ENCODE measurements at places on chromosomes 2 and 18.

- peak; percentile 16 for DNase-seq
Measured at GRCh38 chr2:74373221-74373676, 6.9 kb downstream of the DCTN1 start.

- DNase-seq = no peak
Measured at GRCh38 chr2:28318023-28318422, 74.6 kb upstream of the FOSL2 start.

DNA sequence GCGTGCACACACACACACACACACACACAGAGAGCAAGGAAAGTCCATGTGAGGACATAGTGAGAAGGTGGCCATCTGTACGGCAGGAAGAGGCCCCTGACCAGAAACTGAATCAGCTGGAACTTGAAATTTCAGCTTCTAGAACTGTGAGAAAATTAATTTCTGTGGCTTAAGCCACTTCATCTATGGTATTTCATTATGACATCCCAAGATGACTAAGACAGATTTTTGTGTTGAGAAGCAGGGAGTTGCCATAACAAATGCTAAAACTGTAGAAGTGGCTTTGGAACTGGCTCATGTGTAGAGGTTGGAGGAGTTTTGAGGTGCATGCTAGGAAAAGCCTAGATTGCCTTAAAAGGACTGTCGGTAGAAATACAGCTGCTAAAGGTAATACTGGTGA, 63.4 kb upstream of the ZBTB7C start:
- DNase-seq = peak; percentile 66

DNA sequence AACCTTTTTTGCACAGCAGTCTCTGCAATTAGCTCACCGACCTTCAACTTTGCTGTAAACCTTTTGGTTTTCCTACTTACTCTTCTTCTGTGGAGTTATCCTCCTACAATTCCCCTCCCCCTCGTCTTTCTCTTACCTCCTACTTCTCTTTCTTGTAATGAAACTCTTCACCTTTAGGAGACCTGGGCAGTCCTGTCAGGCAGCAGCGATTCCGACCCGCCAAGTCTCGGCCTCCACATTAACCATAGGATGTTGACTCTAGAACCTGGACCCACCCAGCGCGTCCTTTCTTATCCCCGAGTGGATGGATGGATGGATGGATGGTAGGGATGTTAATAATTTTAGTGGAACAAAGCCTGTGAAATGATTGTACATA, 8.3 kb downstream of the TBR1 start:
- no peak for DNase-seq

GRCh38 chr2:95063086-95063958, 37.8 kb downstream of the MAL start:
- no peak for DNase-seq

- no peak for DNase-seq
Measured at GRCh38 chr2:30232801-30233130, 1.4 kb downstream of the LBH start.

GRCh38 chr2:184599054-184599871, 934 bp downstream of the ZNF804A start:
- DNase-seq = peak; percentile 31

DNA sequence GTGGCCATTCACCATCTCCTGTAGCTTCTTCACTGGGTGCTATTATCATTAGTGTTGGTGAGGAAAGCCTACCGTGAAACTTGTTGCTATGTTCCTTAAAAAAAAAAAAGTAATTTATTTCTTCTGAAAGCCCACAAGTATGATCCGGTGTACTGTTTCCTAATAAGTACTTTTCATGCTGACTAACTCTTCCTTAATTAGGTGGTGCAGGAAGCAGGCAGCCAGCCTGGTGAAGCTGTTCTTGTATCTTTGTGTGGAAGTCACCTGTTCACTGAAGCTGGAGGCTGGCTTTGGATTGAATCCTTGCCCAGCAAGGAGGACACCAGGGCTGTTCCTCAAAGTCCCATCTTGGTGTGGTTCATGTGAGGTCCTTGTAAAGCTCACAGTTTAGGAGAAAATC, 321.7 kb upstream of the THSD7B start:
- no peak for DNase-seq
